ENCODE measurements at places on chromosomes 11 and 22. TPM values are rescaled to one million over a fixed set of nuclear protein-coding genes. Genes with fewer than 3 reads are reported as not detected.

PHF5A gene
- total RNA-seq: 54.6 TPM

CDC42EP2 gene
- 20.8 TPM for total RNA-seq

DEPDC7 gene
- 8.9 TPM for total RNA-seq

STIM1 gene
- 35.6 TPM for total RNA-seq

TRIM22 gene
- 134 TPM for total RNA-seq

PTPRCAP gene
- total RNA-seq: not detected

FAM181B gene
- total RNA-seq: not detected

VSIG10L2 gene
- not detected for total RNA-seq

DGCR2 gene
- total RNA-seq: 45.7 TPM

TMEM121B gene
- total RNA-seq: 0.09 TPM

KRTAP5-2 gene
- not detected for total RNA-seq

SLC22A25 gene
- not detected for total RNA-seq

SLC5A1 gene
- total RNA-seq: not detected

NLRP10 gene
- total RNA-seq: not detected

HSPB2 gene
- total RNA-seq: 0.14 TPM
